ENCODE measurements at places on chromosomes 7 and 10. TPM values are rescaled to one million over a fixed set of nuclear protein-coding genes. Genes with fewer than 3 reads are reported as not detected.

DNA sequence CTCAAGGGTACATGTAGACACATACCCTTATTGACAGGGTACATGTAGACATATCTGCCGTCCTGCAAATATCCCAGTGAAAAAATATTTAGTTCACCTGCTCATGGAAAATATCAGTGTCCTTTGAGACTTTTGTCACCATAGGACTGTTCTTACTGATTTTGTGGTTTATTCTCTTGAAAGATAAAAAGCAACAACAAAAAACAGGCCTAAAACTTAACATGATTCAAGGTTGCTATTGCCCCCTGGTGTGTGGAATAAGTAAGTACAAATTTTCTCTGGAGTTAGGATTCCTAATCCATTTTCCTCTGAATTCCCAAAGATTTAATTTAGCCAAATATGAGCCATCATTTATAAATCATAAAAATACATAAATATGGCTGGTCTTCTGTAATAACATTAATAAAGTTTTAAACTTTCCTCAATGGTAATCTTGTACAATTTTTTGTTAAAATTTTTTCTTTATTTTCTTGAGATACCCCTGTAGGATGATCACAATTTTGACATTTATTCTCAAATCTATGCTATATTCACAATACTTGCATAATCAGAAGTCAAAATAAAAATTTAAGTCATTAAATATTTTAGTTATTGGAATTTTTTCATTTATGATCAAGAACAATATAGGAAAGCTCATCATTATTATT, 741.4 kb upstream of the POT1 start:
- DNase-seq, result no peak

DNA sequence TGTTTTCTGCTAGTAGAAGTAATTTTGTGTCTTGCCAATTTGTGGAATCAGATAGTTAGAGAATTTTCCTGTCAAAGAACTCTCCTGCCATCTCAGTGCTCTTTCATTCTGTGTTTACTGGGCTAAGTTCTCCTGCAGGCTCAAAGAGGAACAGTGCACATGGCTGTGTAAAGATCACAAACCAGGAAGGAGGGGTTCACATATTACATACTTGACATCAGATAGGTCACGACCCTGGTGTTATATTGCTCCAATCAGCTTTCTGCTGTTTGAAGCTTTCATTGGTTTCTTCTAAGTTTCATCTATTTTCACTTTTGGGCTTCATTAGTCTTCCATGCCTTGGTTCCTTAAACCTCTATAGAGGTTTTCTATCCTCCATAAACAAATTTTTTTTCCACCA, 13.5 kb upstream of the ELMO1 start:
- DNase-seq, result no peak

DNA sequence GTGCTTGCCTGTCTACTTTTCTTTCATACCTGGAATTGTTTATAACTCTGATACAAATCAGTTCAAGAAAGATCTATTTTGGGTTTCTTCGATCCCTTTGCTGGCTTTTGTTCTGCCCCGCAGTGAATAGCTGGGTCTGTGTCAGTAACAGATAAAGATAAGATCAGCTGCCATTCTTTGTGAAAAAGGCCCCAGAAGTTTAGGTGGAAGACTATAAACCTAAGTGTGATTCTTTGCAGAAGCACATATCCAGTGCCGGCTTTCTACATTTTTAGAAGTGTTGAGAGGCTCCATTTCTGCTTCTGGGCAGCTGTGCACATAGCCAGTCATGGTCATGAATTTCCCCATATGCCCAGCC, 686.4 kb upstream of the C7orf33 start:
- DNase-seq, result no peak

The SLC16A12 gene
- polyA plus RNA-seq, result 0.44 TPM

The GIMAP6 gene
- polyA plus RNA-seq, result 12.9 TPM

DNA sequence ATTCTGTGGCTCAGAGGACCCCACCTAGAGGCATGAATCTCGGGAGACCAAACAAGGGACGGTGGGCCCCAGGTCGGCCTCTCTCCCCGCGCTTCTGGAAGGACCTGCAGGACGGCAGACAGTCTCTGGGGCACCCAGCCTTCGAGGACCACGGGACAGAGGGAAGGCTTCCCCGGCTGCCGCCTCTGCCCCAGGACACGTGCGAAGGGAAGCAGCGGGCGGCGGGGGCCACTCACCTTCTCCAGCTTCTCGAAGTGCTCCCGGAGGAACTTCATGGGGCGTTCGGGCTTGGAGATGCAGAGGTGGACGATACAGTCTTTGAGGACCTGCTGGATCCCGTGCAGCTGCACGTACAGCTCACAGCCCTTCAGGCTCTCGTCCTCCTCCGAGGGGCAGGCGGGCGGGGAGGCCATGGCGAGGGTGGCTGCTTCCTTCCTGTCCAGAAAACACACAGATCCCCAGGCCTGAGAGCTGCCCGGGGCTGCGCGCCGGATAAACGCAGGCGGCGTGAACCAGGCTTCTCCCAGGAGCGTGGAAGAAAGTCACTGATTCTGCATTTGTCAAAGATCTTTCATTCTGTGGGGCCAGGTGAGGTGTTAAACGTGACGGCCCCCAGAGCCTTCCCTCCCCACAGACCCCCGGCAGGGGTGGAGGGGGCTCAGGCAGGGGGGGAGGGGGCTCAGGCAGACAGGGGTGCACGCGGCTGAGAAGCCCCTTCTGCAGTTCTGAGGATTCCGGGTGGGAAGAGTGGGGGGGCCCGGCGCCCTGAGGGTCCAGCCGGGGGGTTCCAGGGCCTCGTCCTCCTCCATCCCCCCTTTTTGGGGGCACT, 15.2 kb upstream of the DNAAF5 start:
- DNase-seq, result peak; percentile 55

The TWIST1 gene
- polyA plus RNA-seq, result 3.0 TPM

The ORAI2 gene
- polyA plus RNA-seq, result 12.7 TPM

DNA sequence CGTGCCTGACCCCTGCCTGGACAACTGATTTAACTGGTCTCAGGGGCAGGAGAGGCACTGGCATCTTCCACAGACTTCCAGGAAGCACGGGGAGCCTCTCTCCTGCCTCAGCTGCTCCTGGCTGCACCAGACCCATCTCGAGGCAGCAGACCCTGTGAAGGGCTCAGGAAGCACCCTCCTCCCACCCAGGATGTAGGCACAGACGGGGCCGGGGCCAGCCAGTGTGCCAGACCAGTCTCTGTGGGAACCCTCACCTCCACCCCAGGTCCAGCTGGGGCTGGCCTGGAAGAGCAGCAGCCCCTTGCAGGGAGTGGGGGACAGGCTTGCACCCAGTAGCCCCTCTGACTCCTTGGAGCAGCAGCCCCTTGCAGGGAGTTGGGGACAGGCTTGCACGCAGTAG, 56.3 kb downstream of the RASGEF1A start:
- DNase-seq, result no peak

DNA sequence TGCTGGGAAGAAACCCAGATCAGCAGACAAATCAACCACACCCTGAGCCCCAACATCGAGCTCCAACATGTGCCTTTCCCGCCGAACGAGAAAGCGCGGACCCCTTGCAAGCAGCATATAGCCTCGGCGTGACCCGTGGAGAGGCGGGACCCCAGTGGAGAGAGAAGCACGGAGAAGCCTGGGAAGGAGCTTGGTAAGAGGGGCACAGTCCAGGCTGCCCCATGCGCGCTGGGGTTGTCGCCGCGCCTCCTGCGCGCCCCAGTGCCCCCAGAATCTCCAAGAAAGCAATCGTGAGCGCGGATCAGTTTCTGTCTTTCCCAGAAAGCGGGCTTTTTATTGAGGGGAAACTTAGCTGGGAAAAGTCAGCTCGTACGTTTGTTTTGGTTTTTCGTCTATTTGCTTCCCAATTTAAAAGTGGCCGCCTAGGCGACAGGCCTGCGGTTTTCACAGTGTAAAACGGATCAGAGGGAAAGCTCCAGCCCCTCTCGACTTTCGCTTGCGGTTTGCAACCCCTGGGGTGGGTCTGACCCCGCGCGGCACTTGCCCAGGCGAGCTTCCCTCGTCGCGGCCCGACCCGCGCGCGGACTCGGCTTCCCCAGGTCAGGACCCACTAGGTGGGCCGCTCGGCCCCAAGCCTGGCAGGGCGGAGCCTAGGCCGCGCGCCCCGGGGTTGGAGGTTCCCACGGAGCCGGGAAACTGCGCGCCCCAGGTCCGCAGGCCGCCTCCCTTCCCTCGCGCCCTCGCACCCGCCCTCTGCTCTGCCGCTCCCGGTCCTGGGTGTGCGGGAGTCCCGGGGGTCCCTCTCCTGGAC, 31.1 kb downstream of the SKIDA1 start:
- peak; percentile 52 for DNase-seq

GRCh38 chr10:127298381-127298780, 102.0 kb upstream of the INSYN2A start:
- DNase-seq, result no peak

GRCh38 chr10:61950449-61951143, 49.1 kb downstream of the ARID5B start:
- DNase-seq, result no peak

GRCh38 chr10:70119197-70119596, 13.4 kb downstream of the AIFM2 start:
- no peak for DNase-seq

The OR6B1 gene
- not detected for polyA plus RNA-seq

The SYPL1 gene
- polyA plus RNA-seq, result 25.0 TPM
